Amygdala (tissue), 56 donors: ENCODE measurements at places on chromosomes 3 and 15.

- no peak for DNase-seq
Measured at GRCh38 chr3:128366652-128367051, 100.0 kb downstream of the DNAJB8 start.

- no peak for DNase-seq
Measured at GRCh38 chr3:43405888-43406642, 119.7 kb downstream of the SNRK start.

GRCh38 chr3:102887431-102887830, 452.6 kb downstream of the ZPLD1 start:
- no peak for DNase-seq

DNA sequence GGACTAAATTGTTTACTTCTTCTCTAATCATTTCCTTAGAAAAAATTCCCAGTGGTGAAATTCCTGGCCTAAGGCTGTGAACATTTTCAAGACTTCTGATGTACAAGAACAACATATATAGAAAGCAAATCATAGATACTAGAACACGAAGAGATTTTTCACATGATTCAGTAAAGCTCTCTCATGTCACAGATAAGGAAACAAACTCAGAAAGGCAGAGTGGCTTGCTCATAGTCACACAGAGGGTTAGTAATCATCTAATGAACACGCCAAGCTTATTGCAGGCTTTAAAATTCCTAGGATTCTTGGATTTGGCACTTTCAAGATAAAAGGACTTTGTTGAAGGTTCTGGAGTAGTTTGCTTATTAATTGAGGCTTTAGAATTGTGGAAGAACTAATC, 26.2 kb downstream of the CRTAP start:
- DNase-seq: no peak

- DNase-seq: no peak
Measured at GRCh38 chr15:94579286-94579685, 347.9 kb downstream of the MCTP2 start.

- no peak for DNase-seq
Measured at GRCh38 chr3:38147421-38147820, 9.0 kb downstream of the MYD88 start.

- DNase-seq: no peak
Measured at GRCh38 chr3:106097817-106098435, 229.1 kb upstream of the CBLB start.

DNA sequence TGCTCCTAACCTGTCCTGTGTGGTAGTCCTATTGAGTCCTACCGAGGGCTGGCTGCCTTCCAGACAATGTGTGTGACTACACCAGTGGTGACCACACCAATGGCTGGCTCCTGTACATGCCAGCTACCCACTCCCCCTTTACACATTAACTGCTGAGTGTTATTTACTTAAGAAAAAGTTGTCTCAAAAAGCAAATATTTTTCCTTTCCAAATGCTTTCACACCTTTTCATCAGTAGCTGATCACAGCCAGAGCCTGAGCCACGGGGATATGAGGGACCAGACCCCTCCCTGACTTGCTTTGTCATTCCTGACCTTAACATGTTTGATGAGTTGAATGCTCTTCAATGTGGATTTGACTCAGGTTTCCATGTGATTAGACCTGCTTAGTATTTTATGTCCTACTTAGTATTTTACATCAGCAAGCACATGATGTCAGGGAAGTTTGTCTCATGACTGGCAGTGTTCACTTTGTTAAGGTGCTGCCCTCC, 29.6 kb upstream of the GREM1 start:
- DNase-seq: no peak

DNA sequence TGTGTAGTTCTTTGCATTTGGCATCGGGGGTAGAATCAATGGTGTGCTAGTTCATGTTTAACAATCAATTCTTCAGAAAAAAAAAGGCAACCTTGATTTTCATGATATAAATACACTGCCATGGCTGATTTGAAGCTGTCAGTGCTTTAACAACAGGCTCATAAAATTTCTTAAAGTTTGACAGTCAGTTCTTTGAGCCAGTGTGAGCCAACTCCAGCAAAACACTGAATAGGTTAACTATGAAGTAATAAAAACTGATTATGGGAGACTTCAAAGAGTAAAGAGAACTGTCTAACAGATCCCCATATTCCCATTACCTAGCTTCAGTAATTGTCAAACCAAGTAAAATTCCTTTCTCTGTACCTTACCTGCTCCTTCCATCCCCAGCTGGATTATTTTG, 241.7 kb upstream of the SUCLG2 start:
- no peak for DNase-seq

DNA sequence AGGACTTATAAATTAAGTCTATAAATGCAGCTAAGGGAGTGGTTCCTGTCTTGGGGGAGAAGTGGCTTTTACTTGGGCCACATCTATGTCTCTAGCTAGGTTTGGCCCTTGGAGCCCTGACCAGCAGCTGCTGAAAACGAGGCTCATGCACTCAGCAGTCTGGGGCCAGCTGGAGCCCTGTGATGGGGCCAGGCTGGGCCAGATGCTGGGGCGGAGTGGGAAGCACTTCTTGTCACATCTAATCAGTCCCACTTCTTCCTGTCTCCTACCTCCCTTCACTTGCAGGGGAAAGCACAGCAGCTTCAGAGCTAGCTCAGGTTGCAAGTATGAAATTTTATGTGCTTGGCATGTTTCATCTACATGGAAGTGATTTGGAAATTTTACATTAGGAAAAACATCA, 209.9 kb upstream of the ROPN1 start:
- DNase-seq: no peak

GRCh38 chr15:48177383-48177765, 721 bp downstream of the MYEF2 start:
- DNase-seq: no peak

DNA sequence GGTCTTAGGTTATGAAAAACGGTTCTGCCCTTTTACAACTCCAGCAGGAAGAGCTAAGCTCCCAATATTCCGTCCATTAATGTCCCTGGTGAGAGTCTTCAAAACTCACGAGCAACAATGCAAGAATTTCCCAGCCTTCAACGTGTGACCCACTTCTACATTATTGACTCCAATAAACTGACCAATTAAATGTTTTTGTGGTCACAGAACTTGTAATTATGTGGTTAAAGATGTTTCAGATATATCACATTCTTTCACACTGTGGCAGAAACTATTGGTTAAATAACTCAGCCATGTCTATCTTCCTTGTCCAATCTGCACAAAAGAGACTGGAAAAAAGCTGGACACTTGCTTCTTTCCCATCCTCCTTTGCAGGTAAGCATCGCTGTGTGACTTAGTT, 286.6 kb upstream of the ADAMTS9 start:
- DNase-seq: no peak

DNA sequence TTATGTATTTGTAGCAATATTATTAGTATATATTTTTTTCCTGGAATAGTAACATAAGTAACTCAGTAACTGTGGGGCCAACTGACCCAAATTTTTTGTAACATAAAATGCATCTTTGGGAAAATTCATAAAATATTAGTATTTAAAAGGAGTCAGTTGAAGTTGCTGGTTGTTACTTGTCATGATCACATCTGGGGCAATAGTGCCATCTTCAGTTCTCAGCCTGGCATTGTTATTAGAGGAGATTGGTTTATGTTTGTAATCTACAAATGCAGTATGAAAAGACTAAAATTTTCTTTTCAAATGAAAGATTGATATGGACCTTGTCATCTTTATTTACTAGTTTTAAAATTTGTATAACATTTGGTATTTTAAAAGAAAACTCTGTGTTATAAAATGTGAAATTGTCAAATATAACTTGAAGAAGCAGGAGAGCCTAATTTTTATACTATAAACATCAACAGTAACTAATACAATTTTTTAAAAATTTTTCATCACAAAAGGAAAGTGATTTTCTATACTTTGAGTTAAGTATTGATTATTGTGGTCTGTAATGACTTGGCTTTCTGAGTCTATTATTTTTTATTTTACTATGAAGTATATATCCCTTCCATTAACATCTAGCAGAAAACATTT, 38.8 kb upstream of the MLF1 start:
- DNase-seq: no peak

DNA sequence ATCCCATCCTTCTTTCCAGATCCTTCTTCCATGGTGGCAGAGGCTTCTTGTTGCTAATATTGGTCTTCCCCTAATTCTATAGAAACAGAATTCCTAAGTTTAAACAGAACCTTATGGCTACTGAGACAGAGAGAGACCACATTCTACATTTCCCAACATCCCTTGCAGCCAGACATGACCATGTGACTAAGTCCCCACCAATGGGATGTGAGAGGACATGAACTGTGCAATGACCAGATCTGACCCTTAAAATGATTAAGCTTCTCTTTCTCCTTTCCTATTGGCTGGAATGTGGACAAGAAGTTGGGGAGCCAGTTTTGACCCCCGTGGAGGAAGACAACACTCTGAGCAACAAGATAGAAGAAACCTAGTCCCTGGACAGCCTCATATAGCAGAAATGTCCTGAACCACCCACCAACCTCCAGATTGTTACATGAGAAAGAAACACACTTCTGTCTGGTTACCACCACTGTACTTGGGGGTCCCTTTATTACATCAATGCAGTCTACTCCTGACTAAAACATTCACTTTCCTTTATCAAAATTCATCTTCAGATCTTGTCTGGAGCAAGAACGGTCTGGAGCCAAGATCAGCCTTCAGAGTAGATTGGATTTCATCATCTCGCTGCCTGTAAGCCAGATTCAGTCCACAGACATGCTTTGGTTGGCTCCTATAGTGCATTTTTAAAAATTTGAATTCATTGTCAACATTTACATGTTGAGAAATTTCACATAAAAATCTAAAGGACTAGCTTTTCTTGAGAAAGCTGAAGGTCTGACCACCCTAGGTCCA, 183.9 kb downstream of the SHQ1 start:
- no peak for DNase-seq

GRCh38 chr3:58392181-58392580, 41.5 kb downstream of the PDHB start:
- DNase-seq: no peak

DNA sequence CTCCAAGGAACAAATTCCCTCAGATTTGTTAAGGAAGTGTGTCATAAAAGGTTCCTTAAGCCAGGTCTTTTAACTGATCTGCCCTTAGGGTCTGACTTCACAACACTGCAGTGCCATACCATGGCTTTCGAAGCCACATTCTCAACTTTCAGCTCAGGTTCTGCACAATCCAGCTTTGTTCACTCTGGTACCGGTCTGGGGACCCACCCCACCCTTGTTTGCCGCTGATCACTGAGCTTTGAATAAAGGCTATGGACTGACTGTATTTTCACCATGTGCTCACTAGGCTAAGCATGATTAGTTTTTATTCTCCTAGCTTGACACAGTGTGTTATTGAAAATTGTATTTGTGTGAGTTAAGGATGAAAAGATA, 15.9 kb downstream of the SNX1 start:
- no peak for DNase-seq

DNA sequence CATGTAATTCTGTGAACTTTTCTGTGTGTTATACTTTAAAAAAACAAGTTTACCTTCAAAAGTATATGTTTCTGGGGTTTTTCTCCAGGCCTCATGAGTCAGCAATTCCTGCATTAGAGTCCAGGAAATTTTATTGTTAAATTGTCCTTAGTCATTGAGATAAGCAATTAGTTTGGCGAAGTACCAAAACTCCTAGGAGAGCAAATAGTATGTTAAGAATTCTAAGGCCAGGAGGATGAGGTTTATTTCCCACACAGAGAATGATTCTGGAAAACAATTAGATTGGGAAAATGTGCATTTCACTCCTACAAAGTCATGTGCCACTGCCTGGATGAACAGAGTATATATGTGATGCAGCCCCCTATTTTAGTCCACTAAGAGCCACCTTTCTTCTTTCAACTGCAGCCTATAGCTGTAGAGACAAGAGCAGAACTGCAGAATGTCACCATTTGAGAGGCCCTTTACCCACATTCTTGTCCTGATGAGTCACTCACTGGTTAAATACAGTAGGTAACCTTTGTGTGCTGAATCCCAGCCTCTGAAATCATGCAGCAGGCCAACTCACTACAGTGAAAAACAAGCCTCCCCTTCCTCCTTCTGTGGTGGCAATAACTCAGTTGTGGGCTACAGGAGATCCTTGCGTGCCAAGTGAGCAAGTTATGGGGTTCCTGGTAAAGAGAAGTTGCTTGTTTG, 452.8 kb upstream of the THBS1 start:
- no peak for DNase-seq

DNA sequence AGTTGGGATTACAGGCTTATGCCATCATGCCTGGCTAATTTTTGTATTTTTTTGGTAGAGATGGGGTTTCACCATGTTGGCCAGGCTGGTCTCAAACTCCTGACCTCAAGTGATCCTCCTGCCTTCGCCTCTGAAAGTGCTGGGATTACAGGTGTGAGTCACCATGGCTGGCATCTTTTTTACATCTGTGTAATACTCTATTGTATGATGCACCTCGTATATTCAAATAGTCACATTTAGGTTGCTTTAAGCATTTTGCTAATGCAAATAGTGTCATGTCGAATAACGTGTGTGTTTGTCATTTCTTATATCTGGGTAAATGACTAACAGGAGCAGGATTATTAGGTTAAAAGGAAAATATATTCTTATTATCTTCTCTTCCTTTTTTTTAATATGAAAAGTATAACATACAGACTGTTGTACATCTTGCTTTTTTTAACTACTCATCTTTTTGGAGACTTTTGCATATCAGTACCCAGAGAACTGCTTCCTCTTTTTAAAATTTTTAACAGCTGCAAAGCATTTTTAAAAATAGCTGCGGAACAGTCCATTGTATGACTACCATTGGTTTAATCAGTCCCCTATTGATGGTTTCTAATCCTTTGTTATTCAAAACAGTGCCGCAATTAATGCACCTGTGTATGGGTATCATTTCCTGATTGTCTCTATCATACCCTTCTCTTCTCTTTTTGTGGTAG, 13.4 kb downstream of the SCAMP5 start:
- DNase-seq: no peak

GRCh38 chr15:67094001-67094826, 28.8 kb downstream of the SMAD3 start:
- no peak for DNase-seq

GRCh38 chr15:40565333-40566238, 744 bp upstream of the CCDC32 start:
- DNase-seq: no peak

GRCh38 chr3:178388473-178388872, 147.8 kb upstream of the KCNMB2 start:
- DNase-seq: no peak

DNA sequence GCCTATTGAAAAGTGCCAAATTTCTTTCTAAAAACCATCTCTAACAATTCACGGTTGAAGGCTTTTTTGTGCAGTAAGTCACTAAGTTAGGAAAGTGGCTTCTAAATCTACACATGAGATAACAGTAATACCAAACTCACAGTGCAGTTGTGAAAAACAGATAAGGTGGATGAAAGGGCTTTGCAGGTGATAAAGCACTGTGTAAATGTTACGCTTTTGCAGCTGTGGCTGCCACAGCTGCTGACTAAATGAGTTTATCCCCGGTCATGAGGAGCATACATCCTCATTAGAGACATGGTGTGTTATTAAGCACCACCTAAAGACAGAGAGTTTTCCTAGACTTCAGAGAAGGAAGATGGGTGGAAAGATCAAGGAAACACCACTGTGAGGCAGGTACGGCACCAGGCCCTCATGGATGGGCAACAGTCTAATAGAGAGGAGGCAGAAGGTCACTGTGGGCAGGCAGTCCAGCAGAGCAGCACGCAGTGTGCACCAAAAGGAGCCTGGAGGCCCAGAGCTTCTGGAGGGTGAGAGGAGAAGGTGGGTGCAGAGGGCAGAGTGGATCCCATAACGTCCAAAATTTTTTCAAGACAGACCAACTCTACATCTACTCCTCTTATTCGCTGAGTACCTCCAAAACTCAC, 68.5 kb downstream of the FMN1 start:
- no peak for DNase-seq
